Cardiac septum (tissue), 1 donor: ENCODE measurements at places on chromosomes 12 and 14. TPM values are rescaled to one million over a fixed set of nuclear protein-coding genes. Genes with fewer than 3 reads are reported as not detected.

DNA sequence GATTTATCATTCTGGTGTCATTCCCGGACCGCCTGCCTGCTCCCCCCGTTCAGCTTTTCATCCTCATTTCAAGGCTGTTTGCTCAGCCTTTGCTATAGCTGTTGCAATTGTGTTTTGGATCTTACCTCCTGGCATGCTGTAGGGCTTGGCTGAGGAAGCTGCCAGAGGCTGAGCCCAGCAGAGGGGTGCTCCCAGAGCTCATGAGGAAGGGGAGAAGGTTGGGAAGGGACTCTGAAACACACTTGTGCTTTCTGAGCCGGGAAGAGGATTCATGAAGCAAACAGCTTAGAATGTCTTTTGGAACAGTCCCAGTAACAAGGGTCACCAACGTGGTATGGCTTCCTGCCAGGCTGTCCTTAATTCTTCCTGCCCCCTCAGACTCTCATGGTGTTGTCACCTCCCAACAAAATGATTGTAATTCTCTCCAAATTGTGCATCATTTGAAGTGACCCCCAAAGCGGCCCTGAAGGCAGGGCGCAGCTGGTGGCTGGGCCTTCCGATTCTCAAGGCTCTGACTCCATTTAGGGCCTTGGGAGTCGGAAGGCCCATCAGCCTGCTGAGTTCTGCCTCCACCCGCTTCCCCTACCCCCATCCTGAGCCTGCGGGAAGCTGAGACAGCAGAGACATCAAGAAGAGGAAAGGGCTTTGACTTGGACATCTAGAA is 111.9 kb upstream of the ARHGAP5 start:
- no peak for DNase-seq

DNA sequence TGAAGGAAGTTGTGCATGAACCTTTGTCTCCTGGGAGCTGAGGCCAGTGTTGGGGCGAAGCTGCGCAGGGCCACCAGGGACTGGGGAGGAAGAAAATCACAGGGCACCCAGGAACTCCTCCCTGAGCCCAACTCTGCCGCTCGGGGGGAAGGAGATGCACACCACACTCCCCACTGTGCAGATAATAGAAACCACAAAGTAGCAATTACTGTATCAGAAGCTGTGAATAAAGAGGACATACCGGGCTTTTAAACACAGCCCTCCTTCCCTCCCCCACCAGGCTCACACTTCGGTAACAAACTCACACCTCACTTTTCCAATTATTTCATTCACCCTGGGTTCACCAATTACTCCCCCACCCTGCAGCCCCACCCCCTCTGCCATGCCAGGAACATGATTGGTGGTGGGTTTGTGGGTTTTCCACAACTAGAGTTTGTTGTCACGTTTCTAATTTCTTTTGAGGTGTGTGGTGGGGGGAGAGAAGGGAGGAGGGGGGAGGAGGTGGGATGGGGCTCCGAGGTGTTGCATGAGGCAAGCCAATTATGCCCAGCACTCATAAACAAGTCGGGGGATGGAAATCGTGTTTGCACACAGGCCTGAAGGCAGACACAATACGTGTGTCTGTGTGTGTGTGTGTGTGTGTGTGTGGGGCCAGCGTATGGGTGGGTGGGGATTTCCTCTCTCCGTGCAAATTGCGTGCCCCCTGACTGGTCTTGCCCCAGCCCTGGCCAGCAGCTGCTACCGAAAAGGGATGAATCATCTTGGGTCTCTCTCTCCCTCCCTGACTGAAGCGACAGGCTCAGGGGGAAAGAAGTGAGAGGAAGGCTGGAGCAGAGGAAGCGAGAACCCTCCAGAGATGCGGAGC is 103.3 kb downstream of the RBM19 start:
- no peak for DNase-seq

DNA sequence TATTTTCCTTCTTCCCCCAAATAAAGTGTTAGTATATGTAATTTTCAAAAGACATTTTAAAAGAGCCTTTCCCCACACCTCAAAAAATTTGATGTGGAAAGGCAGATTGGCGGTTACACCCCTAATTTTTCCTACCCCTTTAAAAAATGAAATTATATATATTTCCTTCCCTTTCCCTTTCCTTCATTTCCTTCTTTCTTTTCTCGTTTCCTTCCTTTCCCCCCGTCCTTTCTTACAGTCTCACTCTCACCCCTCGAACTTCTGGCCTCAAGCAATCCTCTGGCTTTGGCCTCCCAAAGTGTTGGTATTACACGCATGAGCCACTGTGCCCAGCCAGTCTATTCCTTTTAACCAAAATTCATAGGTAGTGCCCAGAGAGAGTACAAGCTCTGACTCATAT is 4.2 kb upstream of the UNC119B start:
- DNase-seq = no peak

CCER1 gene
- total RNA-seq = not detected

DNA sequence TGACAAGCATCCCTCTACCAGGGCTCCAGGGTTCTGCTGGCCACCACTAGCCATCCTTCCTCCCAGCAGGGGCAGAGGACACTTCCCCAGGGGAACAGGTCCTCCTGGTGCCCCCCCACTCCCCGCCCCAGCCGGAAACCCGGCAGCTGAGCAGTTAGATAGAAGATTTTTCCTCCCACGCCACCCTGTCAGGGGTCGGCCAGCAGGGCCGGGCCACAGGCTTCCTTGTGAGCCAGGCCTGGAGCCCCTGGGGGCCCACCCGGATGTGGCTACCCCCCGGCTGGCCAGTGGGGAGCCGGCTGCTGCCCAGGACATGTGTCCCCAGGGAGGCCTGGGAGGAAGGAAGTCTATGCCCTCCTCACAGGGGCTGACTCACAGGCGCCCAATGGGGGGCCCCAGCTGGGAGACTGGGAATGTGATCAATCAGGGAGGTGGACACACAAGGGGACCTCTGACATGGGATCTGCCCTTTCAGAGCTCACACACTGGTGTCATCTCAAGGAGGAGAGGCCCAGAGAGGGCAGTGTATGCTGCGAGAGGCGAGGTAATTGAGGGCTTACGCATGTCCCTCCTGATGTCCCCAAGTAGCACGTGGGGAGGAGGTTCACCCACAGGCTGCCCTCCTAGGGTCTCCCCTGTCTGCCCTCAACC is 4.2 kb downstream of the SH2B3 start:
- DNase-seq = peak; percentile 83
